ENCODE measurements at places on chromosomes 11 and 22. TPM values are rescaled to one million over a fixed set of nuclear protein-coding genes. Genes with fewer than 3 reads are reported as not detected.

Gene SMC1B
- not detected for total RNA-seq

Gene MPZL2
- total RNA-seq: 72.5 TPM

Gene MAPK11
- total RNA-seq: 16.7 TPM

Gene TMPRSS4
- 180 TPM for total RNA-seq

Gene SLC16A8
- total RNA-seq: 0.35 TPM

Gene VWCE
- 0.81 TPM for total RNA-seq

Gene CPT1A
- 102 TPM for total RNA-seq

Gene RAG1
- total RNA-seq: 2.6 TPM

Gene WT1
- 0.17 TPM for total RNA-seq

Gene PHF21B
- 0.63 TPM for total RNA-seq

Gene TRIM66
- total RNA-seq: 7.1 TPM

Gene SCGB1C1
- not detected for total RNA-seq

Gene ZDHHC24
- 24.1 TPM for total RNA-seq

Gene P4HA3
- total RNA-seq: 1.0 TPM

Gene ZDHHC13
- 18.2 TPM for total RNA-seq

Gene MIAT
- total RNA-seq: 2.7 TPM

Gene PIK3IP1
- 48.0 TPM for total RNA-seq

Gene SNX15
- total RNA-seq: 39.4 TPM

Gene TRPM5
- 4.4 TPM for total RNA-seq

Gene APOL5
- total RNA-seq: not detected

Gene LZTR1
- 93.5 TPM for total RNA-seq

Gene OR51F2
- total RNA-seq: not detected

Gene THYN1
- total RNA-seq: 39.4 TPM

Gene FOLR3
- total RNA-seq: 0.26 TPM

Gene RAPSN
- total RNA-seq: 0.35 TPM

Gene OR56A1
- total RNA-seq: 0.03 TPM

Gene GTSE1
- total RNA-seq: 1.3 TPM

Gene PTGDR2
- 0.83 TPM for total RNA-seq

Gene GGTLC3
- total RNA-seq: not detected

Gene NXPE2
- total RNA-seq: not detected

Gene C11orf86
- not detected for total RNA-seq

Gene SMTNL1
- total RNA-seq: not detected

Gene NTM
- total RNA-seq: 11.2 TPM

Gene ARHGAP20
- 2.7 TPM for total RNA-seq

Gene AQP11
- total RNA-seq: 5.5 TPM

Gene ANGPTL5
- total RNA-seq: 0.09 TPM

Gene NCF4
- 11.3 TPM for total RNA-seq

Gene POU2AF2
- 5.0 TPM for total RNA-seq

Gene FOLR2
- 18.9 TPM for total RNA-seq

Gene NAALADL1
- total RNA-seq: 10.4 TPM

Gene TST
- total RNA-seq: 281 TPM

Gene OPCML
- total RNA-seq: 0.09 TPM

Gene SEC14L6
- total RNA-seq: 6.0 TPM

Gene ANKK1
- total RNA-seq: 0.29 TPM

Gene KDM4E
- not detected for total RNA-seq

Gene RFPL3
- not detected for total RNA-seq

Gene LIF
- total RNA-seq: 17.8 TPM

Gene SOX10
- 5.1 TPM for total RNA-seq

Gene MS4A14
- 2.5 TPM for total RNA-seq

Gene HMOX1
- 41.1 TPM for total RNA-seq

Gene PATE4
- not detected for total RNA-seq

Gene GSTT2B
- total RNA-seq: 16.2 TPM

Gene DRICH1
- total RNA-seq: 1.1 TPM

Gene TBX10
- 0.14 TPM for total RNA-seq

Gene KRTAP5-8
- not detected for total RNA-seq

Gene OSBP2
- total RNA-seq: 10.4 TPM

Gene TAF10
- total RNA-seq: 142 TPM
